ENCODE measurements at places on chromosomes 12 and 14. TPM values are rescaled to one million over a fixed set of nuclear protein-coding genes. Genes with fewer than 3 reads are reported as not detected.

MYH6 gene
- 4.4 TPM for polyA plus RNA-seq

DNA sequence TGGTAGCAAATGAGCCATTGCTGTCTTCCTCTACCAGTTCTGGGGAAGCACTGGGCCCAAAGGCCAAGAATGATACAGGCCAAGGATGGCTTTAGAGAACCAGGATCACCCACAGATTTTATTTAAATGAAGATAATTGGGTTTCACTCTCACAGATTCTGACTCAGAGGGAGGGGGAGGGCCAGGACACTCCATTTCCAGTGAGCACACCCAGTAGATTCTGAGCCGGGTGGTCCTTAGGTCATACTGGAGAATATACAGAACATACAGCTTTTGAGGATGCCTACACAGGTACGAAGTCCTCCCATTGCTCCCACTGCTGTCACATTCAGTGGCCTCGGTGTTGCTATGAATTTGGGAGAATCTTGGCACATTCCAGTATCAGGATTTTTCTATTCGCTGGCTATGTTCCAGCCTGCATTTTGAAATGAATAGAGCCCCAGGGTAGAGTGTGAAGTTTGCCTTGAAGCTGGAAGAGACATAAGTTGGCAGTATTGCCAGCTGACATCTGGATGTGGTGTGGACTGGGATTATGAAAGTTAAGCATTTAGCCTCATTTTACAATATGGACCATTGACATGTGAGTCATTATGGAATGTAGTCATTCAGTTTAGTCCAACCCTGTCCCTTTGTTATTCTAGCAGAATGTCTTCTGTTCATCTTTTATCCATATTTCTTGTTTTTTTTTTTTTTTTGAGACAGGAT is 45.8 kb upstream of the POC1B start:
- peak; percentile 7 for DNase-seq

GRCh38 chr12:195951-196350 is 18.0 kb downstream of the SLC6A12 start:
- DNase-seq: no peak

GRCh38 chr12:109169686-109170085 is 53.3 kb downstream of the ACACB start:
- no peak for DNase-seq

DNA sequence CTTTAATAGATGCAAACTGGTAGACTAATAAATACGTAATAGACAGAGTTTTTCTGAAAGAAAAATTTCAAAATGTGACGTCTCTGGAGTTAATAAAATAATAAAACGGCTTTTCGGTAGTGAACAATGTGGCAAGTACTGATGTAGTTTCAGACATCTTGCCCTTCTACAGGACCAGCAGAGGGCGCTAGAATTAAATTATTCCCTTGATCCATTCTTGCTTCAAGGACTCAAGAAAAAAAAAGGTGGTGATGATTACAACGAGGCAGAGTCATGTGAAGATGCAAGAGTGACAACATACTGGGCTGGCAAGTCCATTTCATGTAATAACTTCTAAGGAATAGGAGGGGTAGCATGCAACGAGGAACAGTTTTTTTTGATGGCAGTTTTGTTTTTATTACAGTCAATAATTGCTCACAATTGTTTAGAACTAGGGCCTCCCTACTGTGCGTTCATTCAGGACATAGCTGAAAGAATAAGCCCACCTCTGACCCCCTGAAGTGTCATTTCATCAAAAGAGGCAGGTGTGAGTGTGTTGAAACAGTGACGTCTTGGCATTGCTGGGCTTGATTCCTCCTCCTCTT is 101.0 kb upstream of the GZMB start:
- peak; percentile 87 for DNase-seq

DNA sequence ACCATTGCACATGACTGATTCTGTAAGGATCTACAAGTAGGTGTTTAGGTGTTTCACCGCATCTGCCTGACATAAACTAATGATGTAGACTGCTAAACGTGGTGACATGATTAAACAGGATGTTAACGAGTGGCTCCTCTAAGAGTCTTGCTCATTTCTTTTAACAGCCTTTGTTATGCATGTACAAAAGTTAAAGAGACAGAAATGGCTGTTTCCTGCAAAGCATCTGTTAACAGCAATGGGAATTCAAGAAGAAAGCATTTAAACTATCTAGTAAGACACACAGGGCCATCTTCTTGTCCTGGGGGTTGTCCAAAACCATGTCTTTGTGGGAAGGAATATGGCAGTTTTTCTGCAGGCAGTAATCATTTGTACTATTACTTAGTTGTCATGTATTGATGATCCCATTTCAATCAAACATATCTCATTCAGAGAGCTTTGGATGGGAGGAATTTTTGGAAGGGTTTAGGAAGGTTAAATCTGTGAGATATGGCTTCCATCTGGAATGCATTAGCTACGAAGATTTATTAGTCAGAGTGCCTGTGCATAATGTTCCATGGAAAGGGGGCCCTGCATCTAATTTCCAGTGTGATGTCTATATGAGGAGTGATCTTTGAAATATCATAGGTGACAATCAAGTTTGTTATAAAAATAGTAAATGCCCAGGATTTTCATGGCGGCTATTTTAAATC is 495.1 kb downstream of the EGLN3 start:
- DNase-seq: peak; percentile 86

DNA sequence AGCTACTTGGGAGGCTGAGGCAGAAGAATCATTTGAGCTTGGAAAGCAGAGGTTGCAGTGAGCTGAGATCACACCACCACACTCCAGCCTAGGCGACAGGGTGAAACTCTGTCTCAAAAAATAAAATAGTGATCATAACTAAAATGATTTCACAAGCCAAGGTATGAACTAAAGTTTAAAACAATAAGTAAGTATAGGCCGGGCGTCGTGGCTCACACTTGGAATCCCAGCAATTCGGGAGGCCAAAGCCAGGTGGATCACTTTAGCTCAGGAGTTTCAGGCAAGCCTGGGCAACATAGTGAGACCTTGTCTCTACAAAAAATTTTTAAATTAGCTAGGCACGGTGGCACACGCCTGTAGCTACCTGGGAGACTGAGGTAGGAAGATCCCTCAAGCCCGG is 27.4 kb downstream of the BLTP3B start:
- no peak for DNase-seq

DNA sequence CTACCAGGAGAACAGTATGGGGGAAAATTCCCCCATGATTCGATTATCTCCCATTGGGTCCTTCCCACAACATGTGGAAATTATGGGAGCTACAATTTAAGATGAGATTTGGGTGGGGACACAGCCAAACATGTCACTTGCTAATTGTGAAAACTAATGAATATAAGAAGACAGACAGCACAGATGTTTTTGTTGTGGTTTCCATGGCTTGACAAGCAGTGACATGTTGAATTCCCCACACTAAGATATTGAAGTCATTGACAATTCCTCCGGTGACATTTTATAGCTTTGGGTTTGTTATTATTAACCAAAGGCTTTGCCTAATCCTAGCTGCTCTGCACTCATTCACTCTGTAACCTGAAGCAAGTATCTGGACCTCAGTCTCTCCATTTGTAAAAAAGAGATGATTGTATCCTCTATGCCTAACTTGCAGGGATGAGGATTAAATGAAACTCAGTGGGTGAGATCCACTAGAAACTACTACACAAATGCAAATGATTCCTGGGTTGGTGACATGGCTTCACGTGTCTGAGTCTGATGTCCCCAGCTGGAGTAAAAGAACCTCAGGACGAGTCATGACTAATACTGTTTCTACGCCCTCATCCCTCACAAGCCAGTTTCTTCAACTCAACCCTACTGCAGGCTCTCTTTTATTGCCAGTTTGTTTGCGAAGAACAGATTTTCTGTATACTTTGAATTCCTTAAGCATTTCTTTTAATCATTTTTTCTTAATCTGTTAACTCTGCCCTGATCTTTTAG is 71.6 kb downstream of the ASCL1 start:
- no peak for DNase-seq

Measured in muscle of leg (tissue), 16 donors.